Bronchus fibroblast of lung (primary cell): ENCODE measurements at places on chromosomes 13 and 19. TPM values are rescaled to one million over a fixed set of nuclear protein-coding genes. Genes with fewer than 3 reads are reported as not detected.

PSG1 gene
- total RNA-seq, result not detected in 2 replicates

CEACAM4 gene
- not detected in 2 replicates for total RNA-seq

TSSK6 gene
- 0.84 and 1.2 TPM in 2 replicates for total RNA-seq

LGALS14 gene
- total RNA-seq, result not detected in 2 replicates

LRFN3 gene
- total RNA-seq, result 3.9 and 6.1 TPM in 2 replicates

LGALS4 gene
- total RNA-seq, result 0.15 TPM in 1 of 2 replicates, not detected in the other

CRB3 gene
- total RNA-seq, result not detected in 2 replicates

LYL1 gene
- 3.2 and 3.3 TPM in 2 replicates for total RNA-seq

CAMSAP3 gene
- total RNA-seq, result 0.17 TPM in 1 of 2 replicates, not detected in the other

FGF22 gene
- total RNA-seq, result 0.30 and 0.34 TPM in 2 replicates

CBY2 gene
- not detected in 2 replicates for total RNA-seq

ZNF763 gene
- 0.17 and 0.59 TPM in 2 replicates for total RNA-seq

IGFL1 gene
- total RNA-seq, result not detected in 2 replicates

ZNF112 gene
- total RNA-seq, result 1.5 TPM in 2 replicates

UQCR11 gene
- 97.7 and 103 TPM in 2 replicates for total RNA-seq

TRIP10 gene
- total RNA-seq, result 50.3 and 51.9 TPM in 2 replicates

ZNF837 gene
- total RNA-seq, result 0.89 and 2.4 TPM in 2 replicates

RUBCNL gene
- 0.17 and 0.30 TPM in 2 replicates for total RNA-seq

ZNF135 gene
- total RNA-seq, result 2.0 and 2.8 TPM in 2 replicates

RPS19 gene
- 1,890 and 2,099 TPM in 2 replicates for total RNA-seq

DACT3 gene
- total RNA-seq, result 0.89 and 1.8 TPM in 2 replicates

TGFBR3L gene
- 1.0 and 6.9 TPM in 2 replicates for total RNA-seq

FNDC3A gene
- 22.1 and 25.9 TPM in 2 replicates for total RNA-seq

CLEC4G gene
- total RNA-seq, result not detected in 2 replicates

TRMT1 gene
- 33.6 and 37.0 TPM in 2 replicates for total RNA-seq

HPN gene
- total RNA-seq, result not detected in 2 replicates

ARRDC2 gene
- 4.2 and 4.7 TPM in 2 replicates for total RNA-seq

SRRM5 gene
- total RNA-seq, result 0.34 TPM in 1 of 2 replicates, not detected in the other

FOXO1 gene
- 2.8 and 3.5 TPM in 2 replicates for total RNA-seq

ZNF541 gene
- 0.15 TPM in 1 of 2 replicates, not detected in the other for total RNA-seq

NLRP12 gene
- total RNA-seq, result not detected in 2 replicates
